ENCODE measurements at places on chromosomes 1 and 21.
A peak's percentile ranks its signal among the peaks of the same experiment; 100 is the strongest.

- DNase-seq = no peak
Observed at GRCh38 chr1:150282558-150282958, 204 bp downstream of the CIART start.

GRCh38 chr1:76944942-76945341 is 77.7 kb downstream of the ST6GALNAC5 start:
- DNase-seq = no peak

DNA sequence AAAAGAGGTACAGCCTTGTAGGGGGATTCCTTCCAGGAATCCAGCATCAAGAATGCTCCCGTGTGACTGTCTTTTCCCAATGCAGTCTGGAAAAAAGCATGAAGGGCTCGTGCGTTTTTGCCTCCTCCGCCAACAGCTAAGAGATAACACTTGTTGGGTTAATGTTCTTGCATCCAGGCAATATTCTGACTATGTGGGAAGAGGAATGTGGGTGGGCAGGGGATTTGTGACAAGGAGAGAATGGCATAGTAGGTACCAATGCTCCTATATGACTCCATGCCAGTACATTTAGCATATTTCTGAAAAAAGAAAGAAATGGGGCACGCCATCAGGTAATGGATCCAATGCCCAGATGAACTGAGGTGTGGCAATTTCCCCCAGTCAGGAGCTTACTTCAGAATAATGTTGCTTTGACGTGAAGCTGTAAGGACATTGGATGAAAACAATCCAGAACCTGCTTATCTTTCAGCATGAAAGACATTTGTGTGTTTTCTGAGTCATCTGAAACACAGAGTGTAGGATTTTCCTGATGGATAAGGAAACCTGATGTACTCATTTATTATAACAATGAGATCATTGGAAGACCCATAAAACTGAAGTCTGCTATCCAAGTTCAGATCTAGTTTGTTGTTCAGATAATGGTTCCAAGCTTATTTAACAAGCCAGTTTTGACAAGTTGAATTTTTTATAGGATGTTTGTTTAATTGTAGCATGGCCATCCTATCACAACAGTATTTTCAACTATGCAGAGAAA is 105.5 kb downstream of the LYPLAL1 start:
- peak; percentile 14 for DNase-seq

GRCh38 chr21:26844258-26845065 is 747 bp downstream of the ADAMTS1 start:
- peak; percentile 10 for DNase-seq

DNA sequence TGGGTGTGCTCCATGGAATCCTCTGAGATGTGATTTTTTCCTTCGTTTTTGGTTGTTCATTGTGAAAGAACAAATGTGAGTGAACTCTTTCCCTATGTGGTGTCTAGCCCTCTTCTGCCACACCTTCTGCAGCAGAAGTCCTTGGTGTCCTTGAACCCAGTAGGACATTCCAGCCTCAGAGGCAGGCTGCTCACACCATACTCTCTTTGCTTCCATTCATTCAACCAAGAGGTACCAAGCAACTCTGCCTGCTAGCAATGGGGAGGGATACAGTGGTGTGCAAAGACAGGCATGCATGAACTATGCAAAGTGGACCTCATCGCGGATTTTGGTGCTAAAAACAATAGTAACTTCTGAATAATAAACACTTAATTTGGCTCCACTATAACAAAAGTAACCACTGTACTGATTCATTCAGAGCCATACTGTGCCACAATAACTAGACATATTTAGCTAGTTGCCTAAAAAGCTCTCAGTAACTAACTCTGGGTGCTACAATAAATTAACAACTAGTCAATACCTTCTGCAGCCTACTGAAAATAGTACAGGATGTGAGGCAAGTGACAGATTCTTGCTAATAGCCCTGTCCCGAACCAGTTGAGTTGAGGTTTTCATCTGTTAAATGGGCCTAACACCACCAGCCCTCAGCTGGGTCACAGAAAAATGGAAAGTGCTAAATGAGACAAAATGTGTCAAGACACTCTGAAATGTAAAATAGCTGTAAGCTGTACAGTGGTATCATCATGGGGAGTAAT is 155.4 kb downstream of the SLC45A1 start:
- DNase-seq = no peak

GRCh38 chr1:232519186-232519585 is 110.7 kb downstream of the SIPA1L2 start:
- no peak for DNase-seq

- no peak for DNase-seq
Observed at GRCh38 chr1:167492481-167492910, 25.8 kb downstream of the CD247 start.

- DNase-seq = no peak
Observed at GRCh38 chr1:172661107-172661506, 2.2 kb downstream of the FASLG start.

GRCh38 chr1:69738458-69739250 is 170.9 kb downstream of the LRRC7 start:
- DNase-seq = no peak

DNA sequence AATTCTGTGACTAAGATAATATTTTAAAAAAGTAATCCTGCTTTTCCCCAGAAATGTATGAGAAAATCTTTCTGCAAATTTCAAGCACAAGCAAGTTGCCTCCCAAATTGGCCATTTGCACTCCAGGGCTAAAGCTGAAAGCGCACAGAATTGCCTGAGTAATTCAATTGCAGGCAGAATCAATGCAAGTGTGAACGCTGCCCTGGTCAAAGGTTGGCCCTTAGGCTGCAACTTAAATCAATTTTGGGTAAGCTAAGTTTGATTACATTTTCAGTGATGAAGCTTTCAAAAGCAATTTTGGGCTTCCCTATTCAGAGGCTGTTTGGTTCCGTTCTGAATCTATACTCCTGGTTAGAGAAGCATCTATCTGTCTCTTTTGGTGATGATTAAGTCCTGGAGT is 501.8 kb upstream of the ZRANB2 start:
- no peak for DNase-seq

- DNase-seq = no peak
Observed at GRCh38 chr1:24566236-24566867, 10.5 kb downstream of the NCMAP start.

DNA sequence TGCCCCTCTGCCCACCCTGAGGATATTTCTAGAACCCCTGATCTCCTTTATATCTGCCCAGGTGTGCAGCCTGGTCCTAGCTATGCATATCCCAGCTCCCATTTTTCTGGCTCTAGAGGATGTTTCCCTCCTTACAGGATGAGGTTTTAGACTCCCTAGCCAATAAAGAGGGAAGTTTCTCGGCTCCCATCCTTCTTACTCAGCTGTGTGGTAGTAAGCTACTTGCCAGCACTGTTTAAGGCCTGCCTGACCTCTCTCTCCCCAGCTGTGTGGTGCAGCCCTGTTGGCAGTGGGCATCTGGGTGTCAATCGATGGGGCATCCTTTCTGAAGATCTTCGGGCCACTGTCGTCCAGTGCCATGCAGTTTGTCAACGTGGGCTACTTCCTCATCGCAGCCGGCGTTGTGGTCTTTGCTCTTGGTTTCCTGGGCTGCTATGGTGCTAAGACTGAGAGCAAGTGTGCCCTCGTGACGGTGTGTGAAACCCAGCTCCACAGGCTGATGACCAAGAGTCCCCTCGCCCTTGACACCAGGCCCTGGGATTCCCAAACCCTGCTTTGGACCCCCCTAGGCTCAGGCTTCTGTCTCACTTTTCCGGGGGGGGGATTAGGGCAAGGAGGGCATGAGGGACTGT is 7.8 kb upstream of the P3R3URF start:
- DNase-seq = no peak

DNA sequence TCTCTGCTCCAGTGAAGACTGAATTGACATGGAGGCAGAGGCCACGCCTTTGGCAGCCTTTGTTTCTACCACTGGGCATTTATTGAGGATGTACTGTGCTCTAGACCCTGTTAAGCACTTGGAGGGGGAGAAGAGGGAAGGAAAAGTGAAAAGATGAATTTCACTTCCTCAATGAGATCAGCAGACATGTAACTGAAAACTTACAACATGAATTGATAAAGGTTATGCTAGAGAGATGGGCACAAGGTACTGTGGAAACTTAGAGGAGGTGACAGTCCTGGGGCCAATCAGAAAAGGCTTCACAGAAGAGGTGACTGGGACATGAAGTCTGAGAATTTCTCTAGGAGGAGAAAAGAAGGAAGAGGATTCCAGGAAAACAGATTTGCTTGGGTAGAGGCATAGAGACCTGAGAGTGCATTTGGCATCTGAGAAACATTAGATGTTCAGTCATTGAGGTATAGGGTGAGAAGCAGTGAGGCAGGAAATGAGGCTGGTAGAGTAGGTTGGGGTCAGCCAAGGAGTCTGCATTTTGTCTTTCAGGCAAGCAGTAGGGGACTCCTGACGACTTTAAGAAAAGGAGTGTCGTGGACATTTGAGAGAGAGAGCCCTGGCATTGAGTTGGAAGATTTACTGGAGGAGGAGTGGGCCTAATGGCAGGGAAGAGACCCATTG is 113.0 kb downstream of the SYT2 start:
- no peak for DNase-seq

DNA sequence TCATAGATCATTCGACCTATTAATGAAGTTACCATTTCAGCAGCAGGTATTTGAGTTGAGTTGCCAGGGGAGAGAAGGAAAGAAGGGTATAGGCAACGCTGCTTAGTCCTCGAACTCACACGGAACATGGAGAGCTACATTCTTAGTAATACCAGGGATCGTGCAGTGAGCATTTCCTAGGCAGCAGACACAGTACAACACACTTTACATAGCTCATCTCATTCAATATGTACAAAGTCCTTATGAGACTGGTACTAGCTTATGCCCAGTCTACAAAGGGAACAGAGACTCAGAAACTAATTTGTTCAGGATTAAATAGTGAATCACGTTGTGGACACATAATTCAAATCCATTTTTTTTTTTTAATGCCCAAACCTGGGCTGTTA is 25.6 kb downstream of the IRF2BP2 start:
- no peak for DNase-seq

DNA sequence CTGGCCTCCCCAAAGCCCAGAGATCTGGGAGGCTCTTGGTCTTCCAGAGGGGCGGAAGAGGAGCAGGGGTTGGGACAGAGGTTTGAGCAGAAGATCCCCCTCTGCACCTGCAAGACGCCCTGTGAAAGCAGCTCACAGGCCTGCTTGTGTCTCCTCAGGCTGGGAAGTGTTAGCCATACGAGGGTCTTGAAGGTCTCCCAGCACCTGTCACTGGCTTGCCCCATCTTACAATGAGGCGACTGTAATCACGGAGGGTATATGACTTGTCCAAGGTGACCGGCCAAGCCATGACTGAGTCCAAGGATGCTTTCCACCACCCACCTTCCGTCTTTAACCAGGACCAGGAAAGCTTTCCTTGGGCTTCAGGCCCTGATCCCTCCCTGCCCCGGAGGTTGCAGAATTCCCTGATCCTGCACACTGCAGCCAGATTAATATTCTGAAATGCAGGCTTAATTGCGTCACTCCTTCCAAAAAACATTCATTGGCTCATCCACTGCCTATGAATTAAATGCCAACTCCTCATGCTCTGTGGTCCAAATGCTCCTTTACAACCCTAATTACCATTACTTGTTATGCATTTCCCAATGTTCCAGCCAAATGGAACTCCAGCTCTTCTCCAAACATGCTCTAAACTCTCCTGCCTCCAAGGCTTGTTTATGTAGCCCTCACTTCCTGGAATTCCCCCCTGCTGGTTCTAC is 64.0 kb downstream of the DDX20 start:
- no peak for DNase-seq

GRCh38 chr1:94063379-94063778 is 57.6 kb downstream of the ABCA4 start:
- DNase-seq = no peak

DNA sequence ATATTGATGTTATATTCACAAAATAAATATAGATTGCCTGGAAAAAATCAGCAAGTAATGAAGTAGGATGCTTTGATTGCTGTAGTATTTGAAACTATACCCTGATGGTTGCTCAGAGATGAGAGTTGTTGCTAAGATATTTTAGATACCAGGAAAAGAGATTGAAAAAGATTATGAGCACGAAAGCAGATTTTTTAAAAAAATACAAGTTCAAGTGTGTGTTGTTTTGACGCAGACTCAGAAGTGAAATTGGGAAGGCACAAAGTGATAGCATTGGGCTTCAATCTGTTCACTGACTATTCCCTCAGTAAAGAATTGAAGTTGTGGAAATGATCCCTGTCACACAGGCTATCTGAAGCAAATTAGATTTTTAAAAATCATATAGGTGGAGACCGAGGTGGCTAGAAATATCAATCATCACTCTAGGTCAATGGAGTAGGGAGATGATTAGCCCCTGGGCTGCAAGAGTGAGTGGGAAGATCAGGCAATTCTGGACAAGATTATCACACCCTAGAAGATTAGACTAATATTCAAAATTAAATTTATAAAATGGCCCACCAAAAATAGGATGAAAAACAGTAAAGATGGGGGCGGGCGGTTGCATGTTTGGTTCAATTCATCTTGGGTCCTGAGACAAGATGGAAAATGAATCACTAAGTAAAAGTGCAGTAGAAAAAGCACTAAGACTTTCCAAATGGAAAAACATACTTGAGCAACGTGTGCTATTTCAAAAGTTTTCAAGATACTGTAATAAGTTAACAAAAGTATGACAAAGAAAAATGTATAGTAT is 41.5 kb upstream of the LRRC8D start:
- DNase-seq = no peak

- no peak for DNase-seq
Observed at GRCh38 chr1:168261390-168261789, 19.3 kb upstream of the TBX19 start.

GRCh38 chr1:46134660-46135331 is 2.4 kb upstream of the PIK3R3 start:
- no peak for DNase-seq

GRCh38 chr1:35030756-35031446 is 844 bp downstream of the ZMYM6 start:
- DNase-seq = no peak

DNA sequence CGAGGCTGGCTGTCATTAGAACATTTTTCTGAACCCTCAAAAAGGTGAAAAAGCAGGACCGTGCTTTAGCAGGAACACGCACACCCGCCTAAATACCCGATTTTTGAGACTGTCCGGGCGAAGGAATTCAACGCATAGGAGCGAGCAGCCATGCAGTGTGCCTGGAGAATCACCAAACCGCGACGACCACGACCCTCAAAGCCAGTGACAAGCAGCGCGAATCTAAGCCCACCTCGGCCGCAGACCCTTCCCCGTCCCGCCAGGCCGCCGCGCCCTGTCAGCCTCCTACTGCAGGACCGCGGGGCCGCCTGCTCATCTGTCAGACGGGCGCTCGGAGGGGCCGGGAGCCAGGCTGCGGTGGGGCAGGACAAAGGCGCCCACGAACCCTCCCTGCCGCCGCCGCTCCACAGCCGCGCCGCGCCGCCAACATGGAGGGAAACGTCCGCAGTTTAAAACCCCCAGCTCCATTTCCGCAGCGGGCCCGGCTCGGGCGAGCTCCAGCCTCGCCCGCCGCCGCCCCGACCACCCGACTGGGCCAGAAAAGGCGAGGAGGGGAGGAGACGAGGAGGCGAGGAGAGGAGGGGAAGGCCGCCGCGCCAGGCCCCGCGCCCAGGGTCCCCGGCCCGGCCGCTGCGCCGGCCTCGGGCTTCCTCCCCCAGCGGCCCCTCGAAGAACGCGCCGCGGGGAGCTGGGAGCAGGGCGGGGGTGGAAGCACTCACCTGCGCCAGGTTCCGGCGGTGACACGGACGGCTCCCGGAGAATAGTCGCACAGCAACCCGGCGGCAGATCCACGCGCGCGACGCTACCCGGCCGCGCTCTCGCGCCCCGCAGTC is at the start of gene LBR:
LBR (minus strand) TSS at position 804 of the 833 bp plus-strand sequence. CDS start 3,963 bp downstream, outside the sequence.
- DNase-seq = no peak
